ENCODE measurements at places on chromosomes 2 and 18.

DNA sequence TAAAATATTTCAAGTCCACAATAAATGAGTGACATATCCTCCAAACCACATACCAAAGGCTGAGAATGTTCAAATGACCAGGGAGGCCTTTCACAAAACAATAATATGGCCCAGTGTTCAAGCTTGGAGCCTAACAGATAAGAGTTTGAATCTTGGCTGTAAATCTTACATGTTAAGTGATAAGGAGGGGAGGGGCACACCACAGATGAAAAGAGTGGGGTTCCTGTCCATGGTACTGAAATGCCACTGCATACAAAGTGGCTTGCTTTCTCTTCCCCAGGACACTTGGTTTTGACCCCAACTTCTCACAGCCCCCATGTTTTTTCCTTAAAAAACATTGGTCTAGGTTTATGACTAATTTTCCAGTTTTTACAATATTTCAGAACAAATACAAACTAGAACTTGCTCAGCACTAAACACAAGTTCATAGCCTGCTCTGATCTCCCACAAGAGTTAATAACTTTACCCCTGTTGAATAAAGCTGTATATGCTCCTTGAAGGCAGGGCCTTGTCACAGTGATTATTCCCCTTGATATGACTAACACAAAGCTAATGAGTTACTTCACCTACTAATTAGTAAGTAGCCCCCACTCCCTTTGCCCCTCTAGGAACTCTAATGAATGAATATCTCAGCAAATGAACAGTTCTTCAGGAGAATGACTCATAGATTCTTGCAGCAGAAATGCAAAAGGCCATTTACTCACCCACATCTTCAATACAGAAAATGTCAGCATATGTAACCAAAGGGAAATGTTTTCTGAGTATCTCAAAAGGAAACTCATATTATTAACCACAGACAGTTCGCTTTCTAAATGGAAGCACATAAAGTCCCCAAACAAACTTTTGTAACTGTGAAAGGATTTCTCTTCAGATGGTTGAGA, 142.2 kb downstream of the SATB2 start:
- no peak for DNase-seq

- DNase-seq = no peak
Observed at GRCh38 chr2:117661619-117662018, 152.9 kb upstream of the DDX18 start.

DNA sequence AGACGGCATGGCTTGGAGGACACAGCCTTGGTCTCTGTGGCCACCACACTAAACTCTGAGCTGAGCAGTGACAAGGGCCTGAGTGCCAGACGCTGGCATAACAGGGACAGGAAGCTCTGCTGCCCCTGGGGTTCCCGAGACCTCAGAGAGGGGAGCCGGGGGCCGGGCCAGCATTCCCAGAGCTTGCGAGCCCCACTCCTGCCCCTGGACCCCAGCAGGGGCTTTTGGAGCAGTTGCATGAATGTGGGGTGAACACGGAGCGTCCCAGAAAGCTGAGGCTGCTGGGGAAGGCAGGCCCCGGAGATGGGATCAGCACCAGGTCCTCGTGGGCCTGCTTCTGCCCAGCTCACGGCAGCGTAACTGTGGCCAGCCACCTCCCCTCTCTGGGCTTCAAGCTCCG, 7.6 kb upstream of the ERFE start:
- DNase-seq = no peak

DNA sequence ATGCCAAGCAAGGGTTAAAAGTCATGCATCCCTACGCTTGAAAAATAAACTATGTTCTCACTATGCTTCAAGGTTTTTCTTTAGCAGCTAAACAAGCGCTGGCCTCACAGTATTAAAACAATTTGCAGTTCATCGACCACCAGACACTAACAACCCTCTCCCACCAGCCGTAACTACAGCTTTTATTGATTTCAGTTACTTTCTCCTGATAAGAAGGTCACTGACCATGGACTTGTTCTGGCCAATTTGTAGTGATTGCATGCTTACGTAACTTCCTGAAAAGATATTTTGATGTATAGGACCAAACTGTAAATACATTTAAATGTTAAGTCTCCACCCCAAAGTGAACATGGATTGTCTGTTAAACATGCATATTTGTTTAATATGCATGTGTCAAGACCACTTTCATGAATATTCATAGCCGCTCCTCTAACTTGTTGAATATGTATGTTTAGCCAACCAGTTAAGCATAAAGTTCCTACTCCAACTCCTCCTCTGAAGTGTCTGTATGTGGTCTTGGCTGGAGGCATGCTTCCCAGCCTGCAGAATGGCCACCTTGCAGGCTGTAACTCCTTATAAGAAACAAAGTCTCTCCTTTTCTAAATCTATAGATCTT, 1.7 kb upstream of the THOC1 start:
- DNase-seq = no peak

- DNase-seq = peak; percentile 42
Observed at GRCh38 chr2:167844714-167845530, 402.5 kb downstream of the STK39 start.

DNA sequence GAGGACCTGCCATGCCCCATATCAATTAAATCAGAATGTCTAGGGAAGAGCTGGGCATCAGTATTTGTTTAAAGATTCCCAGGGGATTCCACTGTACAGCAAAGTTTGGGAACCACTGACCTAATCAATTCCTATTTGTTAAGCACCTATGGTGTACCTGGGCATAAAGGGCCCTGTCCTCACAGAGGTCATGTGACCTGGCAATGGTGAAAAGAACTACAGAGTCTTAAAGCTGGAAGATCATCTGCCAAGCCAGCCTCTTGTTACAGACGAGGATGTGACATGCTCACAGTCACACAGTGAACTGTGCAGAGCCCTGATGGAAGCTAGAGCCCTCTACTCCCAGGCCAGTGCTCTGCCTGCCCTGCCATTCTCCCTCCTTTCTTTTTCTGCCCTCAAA, 23.3 kb downstream of the SLC14A2 start:
- no peak for DNase-seq

GRCh38 chr18:70047931-70048603, 100.4 kb upstream of the CD226 start:
- no peak for DNase-seq
